ENCODE measurements at places on chromosomes 7 and 10.

- DNase-seq = no peak
These were observed at the start of gene DRGX for GRCh38 chr10:49395741-49396665. Gene DRGX (minus strand): TSS chr10:49396089. CDS start chr10:49395440, 649 bp downstream.

DNA sequence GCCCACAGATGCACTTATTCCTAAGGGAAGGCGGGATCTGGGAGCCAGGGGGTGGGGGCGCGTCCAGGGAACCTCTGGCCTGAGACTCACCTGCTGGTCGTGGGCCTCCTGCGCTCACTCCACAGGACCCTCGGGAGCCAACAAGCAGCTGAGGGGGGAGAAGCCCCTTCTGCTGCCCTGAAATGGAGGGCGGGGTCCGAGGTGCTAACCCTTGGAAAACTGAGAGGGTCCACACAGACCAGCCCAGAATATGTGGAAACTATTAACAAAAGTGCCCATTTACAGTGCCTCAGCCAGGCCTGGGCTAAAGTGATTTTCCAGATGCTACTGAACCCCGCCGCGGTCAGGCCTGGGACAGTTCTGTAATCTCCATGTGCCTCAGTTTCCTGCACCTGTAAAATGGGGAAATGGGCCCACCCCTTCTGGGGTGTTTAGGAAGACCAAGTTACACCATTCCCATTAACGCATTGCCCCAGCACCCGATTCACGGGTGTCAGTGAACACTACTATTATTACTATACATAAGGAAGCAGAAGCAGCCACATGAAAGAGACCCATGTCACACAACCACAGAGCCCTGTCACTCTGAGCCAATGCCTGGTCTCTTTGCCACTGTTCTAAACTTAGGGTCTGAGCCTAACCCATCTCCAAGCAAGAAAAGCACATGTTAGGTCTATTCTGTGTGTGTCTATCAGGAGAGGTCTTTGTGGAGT, 630 bp upstream of the VSTM4 start:
- DNase-seq = no peak

GRCh38 chr7:102190776-102191350, 95.8 kb upstream of the SH2B2 start:
- DNase-seq = no peak

- DNase-seq = no peak
These were observed 297.7 kb upstream of the SHH start for GRCh38 chr7:156109988-156110387.

DNA sequence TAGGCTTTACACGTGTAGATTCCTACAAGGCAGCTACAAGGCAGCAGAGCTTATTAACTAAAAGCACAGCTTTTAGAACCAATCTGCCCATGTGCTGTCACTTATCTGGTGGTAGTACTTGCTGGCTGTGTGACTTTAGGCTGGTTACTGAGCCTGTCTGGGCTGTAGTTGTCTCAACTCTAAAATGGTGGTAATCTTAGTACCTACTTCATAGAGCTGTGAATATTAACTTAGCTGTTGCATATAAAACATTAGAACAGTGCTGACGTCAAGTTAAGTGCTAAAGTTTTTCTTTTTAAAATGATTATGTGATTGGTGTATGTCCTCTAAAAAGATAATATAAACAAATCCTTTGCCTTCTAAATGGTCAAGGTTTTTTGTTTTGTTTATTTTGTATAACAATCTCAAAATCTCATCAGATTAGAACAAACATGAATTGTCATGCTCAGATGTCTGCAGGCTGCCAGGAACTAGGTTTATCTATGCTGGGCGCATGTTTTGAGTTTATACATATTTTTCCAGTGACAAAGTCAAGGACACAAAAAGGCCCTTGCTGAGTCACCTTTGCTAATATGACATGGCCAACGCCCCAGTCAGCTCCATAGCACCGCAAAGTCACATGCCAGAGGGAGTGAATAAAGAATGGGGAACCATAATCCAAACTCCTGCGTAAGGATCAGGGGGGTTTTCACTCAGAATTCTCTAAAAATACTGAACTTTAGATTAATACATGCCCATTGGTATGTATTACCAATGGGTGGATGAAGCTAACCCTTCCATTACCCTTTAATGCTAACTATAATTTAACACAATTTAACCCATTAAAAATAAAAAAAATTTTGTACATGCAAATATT, 39.8 kb upstream of the ARL4A start:
- DNase-seq = no peak

DNA sequence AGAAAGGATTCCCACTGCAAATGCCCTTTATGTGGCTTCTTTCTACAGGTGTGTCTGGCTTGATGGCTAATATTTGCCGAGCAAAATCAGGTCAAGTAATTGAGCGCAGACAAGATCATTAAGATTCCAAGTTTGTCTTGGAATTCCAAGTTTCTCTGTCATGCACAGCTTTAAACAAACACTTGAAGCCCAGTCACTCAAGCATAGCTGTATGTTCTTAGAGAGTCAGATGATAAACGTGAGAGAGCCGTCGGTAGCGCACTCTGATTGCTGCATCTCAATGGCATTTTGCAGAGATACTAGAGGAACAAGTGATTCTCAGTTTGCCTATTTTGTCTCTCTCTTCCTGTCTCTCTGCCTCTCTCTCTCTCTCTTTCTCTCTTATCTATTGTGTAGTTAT, 658 bp downstream of the DMBT1 start:
- no peak for DNase-seq

DNA sequence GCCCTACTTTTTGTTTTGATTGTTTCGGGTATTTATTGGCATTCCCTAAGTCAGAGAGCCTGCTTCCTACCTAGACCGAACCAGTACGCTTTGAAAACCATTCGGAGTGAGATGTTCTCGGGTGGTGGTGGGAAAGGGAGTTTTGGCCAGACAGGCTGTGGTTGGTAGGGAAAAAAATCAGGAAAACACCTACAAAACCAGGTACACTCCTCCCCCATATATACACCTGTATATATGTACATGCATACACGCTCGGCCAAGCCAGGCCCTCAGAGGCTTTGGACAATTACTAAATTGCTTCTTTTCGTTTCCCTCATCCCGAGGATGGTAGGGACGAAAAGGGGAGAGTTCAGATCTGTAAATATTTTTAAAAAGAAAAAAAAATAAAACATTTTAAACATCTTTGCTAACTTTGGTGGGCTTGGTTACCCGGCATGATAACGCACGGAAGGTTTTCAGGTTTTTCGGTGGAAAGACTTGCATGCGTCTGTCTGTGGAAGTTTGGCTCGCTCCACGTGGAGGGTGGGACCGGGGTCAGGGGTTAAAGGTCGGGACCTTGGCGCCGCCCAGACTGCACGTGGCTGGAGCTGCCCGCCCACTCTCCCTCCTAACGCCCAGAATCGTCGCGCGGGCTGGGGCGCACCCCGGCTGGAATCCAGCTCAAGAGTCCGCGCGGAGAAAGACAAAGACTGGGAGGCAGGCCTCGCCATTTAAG, 2.5 kb downstream of the HMX2 start:
- DNase-seq = no peak

GRCh38 chr10:73581918-73582317, 9.2 kb downstream of the USP54 start:
- no peak for DNase-seq

GRCh38 chr7:92904244-92905131, 68.1 kb upstream of the CDK6 start:
- peak; percentile 89 for DNase-seq

DNA sequence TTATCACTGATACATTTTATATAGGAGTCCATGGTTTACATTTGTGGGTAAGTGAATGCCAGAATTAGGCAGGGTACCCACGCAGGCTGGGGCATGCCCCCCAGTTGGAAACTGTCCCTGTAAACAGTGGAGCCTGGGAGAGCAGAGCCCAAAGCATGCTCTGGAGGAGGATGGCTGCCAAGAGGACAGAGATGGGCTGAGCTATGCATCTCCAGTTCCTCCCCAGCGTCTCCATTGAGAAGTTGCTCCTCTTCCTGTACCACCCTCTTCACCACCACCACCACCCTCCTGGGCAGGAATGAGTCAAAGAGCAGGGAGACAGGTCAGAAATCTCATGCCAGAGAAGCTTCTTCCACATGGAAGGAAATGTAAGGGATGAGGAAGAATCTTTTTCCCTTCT, 67.7 kb upstream of the KMT2E start:
- DNase-seq = no peak

GRCh38 chr7:41133690-41134299, 569.1 kb downstream of the INHBA start:
- DNase-seq = no peak
